ENCODE measurements at places on chromosomes 11 and 22.

- no peak for DNase-seq
These were observed 499.3 kb upstream of the TENM4 start for GRCh38 chr11:79940165-79940564.

- no peak for DNase-seq
These were observed 10.1 kb upstream of the OR4A15 start for GRCh38 chr11:55357560-55358184.

DNA sequence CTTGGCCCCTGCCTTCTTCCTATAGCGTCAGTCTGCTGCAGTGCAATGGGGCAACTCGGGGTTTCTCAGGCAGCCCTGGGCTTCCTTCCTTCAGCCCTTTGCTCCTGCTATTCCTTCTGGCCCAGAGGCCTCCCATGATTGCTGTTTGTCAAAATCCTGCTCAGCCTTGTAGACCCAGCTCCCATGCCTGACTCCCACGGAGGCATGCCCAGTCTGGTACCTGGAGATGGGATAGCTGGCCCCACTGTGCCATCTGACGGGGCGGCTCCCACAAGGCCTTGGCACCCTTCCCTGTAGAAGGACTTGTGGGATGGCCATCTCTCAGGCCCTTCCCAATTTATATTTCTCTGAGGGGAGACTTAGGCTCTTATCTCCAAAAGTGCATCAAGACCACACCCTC lies 590 bp upstream of the CD6 start:
- DNase-seq = no peak

- DNase-seq = no peak
These were observed 606 bp downstream of the RASSF7 start for GRCh38 chr11:561148-562003.

DNA sequence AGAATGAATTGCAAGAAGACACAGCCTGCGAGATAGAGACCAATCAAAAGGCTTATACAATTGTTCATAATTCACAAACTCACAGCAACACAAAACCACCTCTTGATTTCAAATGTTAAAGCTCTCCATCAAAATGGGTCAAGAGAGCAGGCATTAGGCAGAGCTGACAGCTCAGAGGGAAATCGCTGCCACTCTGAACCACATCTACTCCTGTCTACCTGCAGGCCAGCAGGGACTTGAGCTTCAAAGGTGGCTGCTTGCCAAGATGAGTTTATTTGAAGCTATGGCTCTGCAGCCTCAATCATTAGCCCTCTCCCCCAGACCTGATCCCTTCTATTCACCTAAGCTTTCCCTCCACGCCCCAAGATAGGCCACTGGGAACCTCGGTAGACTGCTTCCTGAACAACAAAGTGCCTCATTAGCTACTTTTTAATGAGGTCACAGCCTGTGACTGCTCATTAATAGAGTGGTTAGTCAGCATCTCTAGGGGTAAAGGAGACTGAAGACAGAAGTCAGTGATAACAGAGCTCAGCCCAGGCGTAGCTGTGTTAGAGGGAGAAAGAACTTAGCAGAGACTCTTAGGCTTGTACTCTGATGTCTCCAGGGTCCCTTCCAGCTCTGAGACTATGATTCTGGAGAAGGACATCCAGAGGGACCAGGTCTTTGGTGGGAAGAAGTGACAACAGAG lies 21.2 kb upstream of the OR10A5 start:
- DNase-seq = no peak

GRCh38 chr11:40508303-40508702 lies 951.1 kb downstream of the LRRC4C start:
- no peak for DNase-seq

GRCh38 chr11:72750086-72750485 lies 2.1 kb downstream of the ARAP1 start:
- no peak for DNase-seq

GRCh38 chr22:28874811-28875320 lies 8.5 kb upstream of the ZNRF3 start:
- DNase-seq = no peak

All from activated CD8-positive, alpha-beta memory T cell treated with anti-CD3 and anti-CD28 coated beads for 48 hours (primary cell).